Aorta (tissue), 5 donors: ENCODE measurements at places on chromosomes 12 and 14.

GRCh38 chr12:51890511-51891171, 2.7 kb downstream of the ANKRD33 start:
- no peaks in the 10 kb centered on the region for H3K36me3 ChIP-seq
- H3K27me3 ChIP-seq: no peaks in the 10 kb centered on the region
- DNase-seq: peak; percentile 43
- H3K4me1 ChIP-seq: no peaks in the 10 kb centered on the region
- H3K4me3 ChIP-seq: no peak overlapping the region

- H3K27ac ChIP-seq: no peak within 1 kb of the TSS
- DNase-seq: no peak
- no peaks in the 10 kb centered on the region for H3K4me1 ChIP-seq
- H3K4me3 ChIP-seq: peak within 1 kb of the TSS; percentile 73
- peaks cover 1% of the 10 kb centered on the region for H3K27me3 ChIP-seq
- H3K36me3 ChIP-seq: no peaks in the 10 kb centered on the region
Measured at GRCh38 chr12:51591016-51591901, at the start of gene SCN8A. Gene SCN8A, plus strand, starts transcription at chr12:51591233. Its CDS starts 71,585 bp downstream, at chr12:51662818.

GRCh38 chr14:94290197-94290596, 2.9 kb downstream of the SERPINA10 start:
- no peak overlapping the region for H3K4me3 ChIP-seq
- H3K27ac ChIP-seq: no peak overlapping the region
- H3K36me3 ChIP-seq: no peaks in the 10 kb centered on the region
- no peak for DNase-seq

GRCh38 chr12:7915661-7916403, 20.2 kb downstream of the SLC2A3 start:
- H3K4me3 ChIP-seq: no peak overlapping the region
- H3K4me1 ChIP-seq: no peaks in the 10 kb centered on the region
- no peak overlapping the region for H3K27ac ChIP-seq
- DNase-seq: no peak
